ENCODE measurements at places on chromosomes 7 and 10.

DNA sequence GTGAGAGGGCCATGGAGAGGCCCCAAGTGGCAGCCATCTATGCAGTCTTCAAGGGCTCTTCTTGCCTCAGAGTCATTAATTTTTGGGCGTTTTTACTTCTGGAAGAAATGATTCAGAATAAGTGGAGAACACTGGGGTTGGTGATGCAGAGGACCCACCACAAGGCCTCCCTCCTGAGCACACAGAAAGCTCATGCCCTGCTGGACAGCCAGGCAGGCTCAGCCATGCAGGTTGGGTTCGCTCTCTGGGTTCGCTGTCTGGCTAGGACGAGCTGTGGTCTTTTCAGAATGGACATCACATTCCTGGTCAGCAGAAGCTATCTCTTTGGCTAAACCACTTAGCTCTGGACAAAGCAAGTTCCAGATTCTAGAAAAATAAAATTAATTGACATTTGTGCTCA lies 480.8 kb downstream of the RPS24 start:
- DNase-seq, result no peak

DNA sequence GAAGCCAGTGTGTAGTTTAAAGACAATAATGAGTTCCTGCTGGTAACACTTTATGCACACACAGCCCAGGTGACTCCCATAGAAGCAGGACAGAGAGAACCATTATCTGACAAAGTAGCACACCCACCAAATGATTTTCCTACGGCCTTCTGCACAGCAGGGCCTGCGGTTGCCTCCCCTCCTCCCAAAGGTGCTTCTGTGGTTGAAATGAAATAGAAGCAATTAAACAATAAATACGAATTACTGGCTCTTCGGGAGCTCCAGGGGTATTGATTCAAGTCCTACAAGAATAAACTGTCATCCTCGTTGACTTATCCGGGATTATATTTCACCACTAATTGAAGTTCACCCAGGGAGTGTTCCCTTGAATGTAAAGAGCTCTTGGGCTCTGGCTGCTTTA lies 172.1 kb downstream of the ACTR3B start:
- DNase-seq, result no peak

DNA sequence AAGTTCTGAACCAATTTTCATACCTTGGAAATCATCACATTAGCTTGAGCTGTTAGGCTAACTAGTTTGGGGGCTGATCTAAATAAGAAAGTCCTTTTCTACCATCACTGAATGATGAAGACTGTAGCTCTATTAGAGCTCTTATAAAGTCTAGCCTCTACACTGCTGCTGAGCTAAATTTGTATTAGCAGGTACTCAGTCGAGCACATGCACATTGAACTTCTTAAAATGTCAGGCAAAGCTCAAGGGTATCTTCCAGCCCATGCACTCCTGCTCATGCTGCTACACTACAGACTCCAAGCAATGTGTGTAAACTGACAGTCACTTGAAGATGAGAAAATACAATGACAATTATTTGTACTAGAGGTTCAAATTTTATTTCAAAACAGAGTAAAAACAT lies 158.8 kb upstream of the TMEM229A start:
- DNase-seq, result no peak

- DNase-seq, result no peak
Observed at GRCh38 chr7:25830215-25830614, 321.8 kb upstream of the NFE2L3 start.

- DNase-seq, result no peak
Observed at GRCh38 chr7:54781134-54781920, 22.3 kb upstream of the SEC61G start.

DNA sequence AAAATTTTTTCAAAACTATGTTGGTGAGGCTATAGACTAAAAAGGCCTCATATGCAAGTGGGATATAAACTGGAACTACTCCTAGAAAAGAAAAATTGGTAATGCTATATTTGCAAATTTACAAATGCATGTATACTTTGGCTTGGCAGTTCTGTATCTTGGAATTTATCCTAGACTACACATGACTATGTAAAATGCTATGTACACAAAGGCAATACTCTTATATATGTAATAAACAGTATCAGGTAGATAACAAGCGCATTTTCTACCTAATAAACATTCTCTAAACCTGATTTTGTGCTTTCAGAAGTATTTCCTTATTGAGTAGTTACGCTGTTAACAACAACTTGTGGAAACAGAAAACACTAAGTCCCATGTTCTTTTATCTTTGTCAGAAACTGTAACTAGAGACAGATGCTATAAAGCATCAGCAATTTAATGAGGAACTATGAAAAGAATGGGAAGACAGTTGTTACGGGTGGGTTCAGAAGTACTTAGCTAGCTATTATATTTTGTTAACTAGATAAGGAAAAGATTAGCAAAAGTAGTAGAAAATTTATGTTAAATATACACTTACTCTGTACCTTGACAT lies 107.8 kb downstream of the ARHGAP12 start:
- DNase-seq, result no peak

DNA sequence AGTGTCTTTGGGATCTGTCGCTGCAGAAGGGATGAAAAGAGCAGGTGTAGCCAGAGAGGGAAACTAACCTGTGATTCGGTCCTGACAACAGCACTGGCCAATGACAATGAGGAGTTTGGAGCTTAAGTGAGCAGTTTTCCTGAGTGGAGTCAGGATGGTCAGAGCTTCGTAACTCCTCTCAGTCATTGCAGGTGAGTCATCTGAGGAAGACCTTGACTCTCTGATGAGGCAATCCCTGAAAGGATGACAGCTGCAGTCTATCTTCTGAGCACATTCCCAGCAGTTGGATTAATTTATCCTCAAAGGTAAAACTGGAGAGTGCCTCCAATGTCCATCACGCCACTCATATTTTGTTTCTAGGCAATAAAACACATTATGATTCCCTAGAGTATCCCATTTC lies 401.9 kb downstream of the POM121L12 start:
- no peak for DNase-seq
